ENCODE measurements at places on chromosomes 4 and X. TPM values are rescaled to one million over a fixed set of nuclear protein-coding genes. Genes with fewer than 3 reads are reported as not detected.

HTRA3 gene
- 5.9 TPM for total RNA-seq

DNA sequence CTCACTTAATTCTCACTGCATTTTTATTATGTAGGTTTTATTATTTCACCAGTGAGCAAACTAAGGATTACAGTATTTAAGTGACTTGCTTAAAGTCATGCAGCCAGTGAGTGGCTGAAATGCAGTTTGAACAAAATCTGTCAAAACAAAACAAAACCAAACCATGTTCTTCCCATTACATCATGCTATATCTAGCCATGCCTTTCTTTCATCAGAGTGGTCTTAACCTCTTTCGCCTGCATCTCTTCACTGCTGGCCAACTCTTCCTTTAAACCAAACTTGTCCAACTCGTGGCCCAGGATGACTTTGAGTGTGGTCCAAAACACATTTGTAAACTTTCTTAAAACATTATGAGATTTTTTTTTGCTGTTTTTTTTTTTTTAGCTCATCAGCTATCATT, 223.2 kb downstream of the PCDH7 start:
- no peak for DNase-seq

PSAPL1 gene
- total RNA-seq: not detected

GRCh38 chr4:165540206-165540830, 161.5 kb downstream of the CPE start:
- no peak for DNase-seq

KLF3 gene
- total RNA-seq: 12.8 TPM

DNA sequence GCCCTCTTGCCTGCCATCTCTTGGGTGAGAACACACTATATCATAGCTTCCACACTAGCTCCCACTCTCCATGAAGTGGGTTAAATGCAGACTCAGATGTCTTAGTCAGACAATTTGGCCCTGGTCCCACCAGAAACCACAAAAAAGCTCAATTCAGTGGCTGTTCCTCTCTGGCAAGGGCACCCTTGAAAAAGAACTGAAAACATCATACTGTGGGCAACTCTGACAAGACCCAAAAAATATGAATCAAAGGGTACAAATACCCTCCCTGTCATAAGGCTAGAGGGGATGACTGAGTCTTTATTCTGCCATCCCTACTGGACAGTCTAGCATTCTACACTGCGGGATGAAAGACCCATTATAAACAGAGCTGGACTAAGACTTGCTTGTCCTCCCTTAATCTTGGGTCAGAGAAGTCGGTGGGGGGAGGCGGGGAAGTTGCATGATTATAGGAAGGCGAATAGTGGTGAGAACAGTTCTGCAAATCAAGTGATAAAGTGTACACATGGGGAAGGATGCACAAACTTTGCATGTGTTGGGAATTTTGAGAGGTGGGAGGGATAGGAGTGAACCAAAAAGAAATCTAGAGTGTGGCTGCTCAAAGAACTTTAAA, 172.1 kb downstream of the OPHN1 start:
- peak; percentile 45 for DNase-seq

All from GM23248 (cell line).